ENCODE measurements at places on chromosomes 5 and 9.

GRCh38 chr9:33472881-33473615, 676 bp downstream of the NOL6 start:
- DNase-seq: no peak

DNA sequence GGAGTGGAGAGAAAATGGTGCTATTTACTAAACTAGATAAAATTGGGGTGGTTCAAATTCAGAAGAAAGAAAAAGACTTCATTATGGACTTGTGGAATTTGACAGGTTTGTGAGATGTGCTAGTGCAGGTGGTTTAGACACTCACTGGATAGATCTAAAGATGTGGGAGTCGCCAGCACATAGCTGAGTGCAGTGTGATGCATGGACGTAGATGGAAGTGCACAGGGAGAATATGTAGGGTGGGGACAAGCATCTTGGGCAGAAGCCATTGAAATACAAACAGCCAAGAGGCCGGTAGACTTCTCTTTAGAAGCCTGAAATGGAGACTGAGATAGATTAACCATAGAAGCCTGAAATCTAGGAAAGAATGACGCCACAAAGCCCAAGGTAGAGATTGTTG, 10.7 kb downstream of the HAPLN1 start:
- no peak for DNase-seq

- DNase-seq: no peak
Measured at GRCh38 chr9:88722753-88723152, 187.8 kb downstream of the NXNL2 start.

DNA sequence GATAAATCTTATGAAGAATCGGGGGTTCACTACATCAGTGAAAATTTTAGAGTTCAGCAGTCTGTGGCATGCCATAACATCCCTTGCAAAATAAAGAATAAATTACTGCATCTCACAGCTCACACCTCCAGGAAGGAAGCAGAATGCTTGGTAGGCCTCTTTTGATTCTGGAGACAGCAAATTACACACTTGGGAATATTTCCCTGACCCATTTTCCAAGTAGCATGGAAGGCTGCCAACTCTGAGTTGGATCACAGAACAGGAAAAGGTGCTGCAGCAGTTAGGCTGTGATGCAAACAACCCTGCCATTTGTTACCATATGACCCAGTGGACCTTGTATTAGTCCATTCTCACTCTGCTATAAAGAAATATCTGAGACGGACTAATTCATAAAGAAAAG, 293.5 kb downstream of the ASTN2 start:
- DNase-seq: no peak

GRCh38 chr5:172946146-172946545, 13.1 kb upstream of the RPL26L1 start:
- DNase-seq: no peak

GRCh38 chr5:39947657-39948056, 522.9 kb upstream of the DAB2 start:
- no peak for DNase-seq

DNA sequence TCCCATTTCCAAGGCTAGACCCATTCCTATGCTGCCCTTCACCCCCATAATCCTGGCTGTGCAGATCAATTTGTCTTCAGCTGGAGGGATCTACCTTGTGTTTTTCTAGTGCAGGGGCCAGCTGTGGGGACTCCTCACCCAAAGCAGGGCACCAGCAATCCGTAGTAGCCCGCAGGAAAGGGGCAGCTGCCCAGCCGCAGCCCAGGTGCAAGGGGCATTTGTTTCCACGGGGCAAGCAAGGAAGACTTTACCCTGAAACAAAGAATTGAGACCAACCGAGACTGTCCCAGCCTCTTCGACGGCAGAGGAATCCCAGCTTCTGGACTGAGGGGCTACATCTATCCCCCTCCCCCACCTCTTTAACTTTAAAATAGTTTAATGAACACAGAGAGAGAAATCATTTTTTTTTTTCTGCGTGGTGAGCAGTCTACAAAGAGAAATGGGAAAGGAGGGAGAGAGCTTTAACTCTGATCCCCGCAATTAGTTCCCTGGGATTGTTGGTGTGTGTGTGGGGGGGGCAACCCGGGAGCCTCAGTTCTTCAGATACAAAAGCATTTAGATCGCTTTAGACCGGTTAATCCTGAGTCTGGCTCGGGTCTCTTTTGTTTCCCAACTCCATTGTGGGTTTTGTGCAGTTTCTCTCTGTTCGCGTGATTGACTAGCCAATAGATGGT, 10.6 kb upstream of the LHX2 start:
- no peak for DNase-seq

DNA sequence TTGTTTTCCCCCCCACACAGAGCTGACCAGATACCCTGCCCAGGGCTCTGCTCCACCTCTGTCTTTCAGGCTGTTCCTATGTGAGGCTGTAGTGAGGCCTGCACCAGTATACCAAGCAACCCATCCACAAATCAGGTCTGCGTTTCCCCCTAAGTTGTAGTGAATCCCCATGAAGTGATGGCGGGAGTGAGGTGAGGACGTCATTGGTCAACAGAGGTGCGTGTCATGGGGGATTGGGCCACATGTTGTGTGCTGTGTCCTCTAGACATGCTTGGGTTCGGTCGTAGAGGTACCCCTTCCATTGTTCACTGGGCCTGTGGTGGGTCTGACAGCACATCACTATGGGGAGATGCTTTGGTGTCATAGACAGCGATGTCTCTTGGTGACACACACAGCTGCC, 184.6 kb downstream of the CACNA1B start:
- no peak for DNase-seq

DNA sequence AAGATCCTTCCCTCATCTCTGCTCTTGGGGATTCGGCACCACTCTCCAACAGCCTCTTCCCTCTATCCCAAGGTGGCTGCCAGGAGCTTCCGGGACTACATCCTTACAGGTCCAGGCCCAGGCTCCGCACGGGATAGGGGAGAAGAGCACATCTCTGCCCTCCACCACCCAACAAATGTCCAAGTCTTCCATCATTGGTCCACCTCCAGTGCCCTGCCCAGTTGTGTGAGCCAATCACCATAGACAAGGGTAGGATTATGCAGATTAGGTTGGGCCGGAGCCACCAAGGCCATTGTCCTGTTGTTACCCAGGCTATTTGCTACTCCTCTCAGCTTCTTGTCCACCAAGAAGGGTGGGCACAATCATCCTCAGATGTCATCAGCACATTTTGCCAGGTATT, 9.1 kb downstream of the UNC5A start:
- DNase-seq: no peak

- no peak for DNase-seq
Measured at GRCh38 chr9:78557540-78557939, 260.6 kb downstream of the PSAT1 start.

DNA sequence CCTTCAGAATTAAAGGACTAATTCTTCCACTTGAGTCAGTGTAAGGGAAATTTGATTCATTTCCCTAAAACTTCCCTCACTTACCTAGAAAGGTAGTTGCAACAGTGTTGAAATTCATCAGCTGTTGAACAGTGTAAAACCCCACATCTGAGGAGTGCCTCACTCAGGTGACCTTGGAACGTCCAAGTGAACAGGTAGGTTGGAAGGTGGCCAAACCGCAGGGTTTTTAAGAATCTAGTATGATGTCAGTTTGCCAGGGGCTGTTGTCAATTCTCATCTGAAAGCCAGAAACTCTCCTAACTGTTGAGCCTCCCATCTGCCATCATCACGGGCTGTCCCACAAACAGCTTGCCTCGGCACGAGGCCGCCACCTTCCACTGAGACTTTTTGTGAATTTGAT, 105.7 kb downstream of the TMEM174 start:
- no peak for DNase-seq

DNA sequence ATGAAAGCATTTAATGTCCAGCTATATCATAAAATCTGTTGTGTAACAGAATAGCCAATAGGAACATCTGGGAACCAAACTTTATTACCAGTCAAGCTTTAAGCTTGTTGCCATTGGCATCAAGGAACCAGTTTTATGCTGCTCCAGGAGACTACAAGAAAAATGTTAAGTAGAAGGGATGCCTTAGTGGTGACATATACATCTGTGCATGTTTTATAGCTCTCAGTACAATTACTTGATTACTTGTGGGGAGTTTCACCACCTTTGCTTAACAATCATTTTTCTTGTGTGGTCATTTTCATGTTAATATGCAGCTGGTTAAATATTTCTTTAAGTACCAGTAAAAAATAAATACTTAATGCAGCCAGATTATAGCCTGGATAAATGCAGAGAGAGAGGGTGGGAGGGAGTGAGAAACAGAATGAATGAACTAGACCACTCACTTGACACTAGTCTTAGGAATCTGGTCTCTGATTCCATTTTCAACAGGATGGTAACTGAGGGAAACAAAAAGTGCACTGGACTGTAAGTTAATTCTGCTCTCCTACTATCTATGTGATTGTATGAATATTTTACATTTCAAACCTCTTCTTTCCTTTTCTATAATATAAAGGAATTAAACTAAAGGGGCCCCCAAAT, 35.7 kb upstream of the LURAP1L start:
- DNase-seq: no peak

DNA sequence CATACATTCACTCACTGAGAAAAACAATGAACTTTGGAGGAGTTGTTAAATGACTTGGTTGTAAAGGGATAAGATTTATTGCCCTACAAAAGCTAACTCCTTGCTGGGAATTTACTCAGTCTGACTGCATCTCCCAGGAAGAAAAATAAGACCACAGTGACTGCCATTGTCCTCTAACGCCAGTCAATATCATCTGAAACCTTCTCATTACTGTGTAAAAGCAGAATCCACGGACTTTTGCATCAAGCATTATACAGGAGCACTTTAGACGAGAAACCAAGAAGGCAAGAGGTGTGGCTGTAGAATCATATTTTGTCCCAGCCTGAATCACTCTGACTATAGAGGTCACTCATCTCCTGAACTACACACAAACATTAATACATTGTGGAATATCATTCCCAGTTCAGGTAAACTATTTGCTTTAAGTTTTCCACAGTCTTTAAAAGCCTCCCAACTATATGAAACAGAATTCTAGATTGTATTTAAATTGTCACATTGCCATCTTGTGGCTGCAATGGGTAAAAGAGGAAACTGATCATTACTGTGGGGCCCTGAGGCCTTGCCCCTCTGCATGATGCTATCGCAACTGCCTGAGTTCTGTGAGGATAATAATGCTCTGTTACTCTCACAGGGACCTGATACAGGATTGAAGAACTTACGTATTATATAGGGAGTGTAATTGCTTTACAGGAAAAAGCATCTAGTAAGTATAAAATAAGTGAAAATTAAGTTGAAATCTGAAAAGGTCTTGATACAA, 142.9 kb downstream of the SLCO4C1 start:
- DNase-seq: no peak

- DNase-seq: no peak
Measured at GRCh38 chr5:39846144-39846543, 421.4 kb upstream of the DAB2 start.

- DNase-seq: no peak
Measured at GRCh38 chr9:31355159-31355882, 1029.1 kb upstream of the ACO1 start.

GRCh38 chr5:91638010-91638409, 254.9 kb upstream of the ARRDC3 start:
- no peak for DNase-seq

GRCh38 chr5:140345919-140346347, 470 bp downstream of the HBEGF start:
- DNase-seq: no peak

DNA sequence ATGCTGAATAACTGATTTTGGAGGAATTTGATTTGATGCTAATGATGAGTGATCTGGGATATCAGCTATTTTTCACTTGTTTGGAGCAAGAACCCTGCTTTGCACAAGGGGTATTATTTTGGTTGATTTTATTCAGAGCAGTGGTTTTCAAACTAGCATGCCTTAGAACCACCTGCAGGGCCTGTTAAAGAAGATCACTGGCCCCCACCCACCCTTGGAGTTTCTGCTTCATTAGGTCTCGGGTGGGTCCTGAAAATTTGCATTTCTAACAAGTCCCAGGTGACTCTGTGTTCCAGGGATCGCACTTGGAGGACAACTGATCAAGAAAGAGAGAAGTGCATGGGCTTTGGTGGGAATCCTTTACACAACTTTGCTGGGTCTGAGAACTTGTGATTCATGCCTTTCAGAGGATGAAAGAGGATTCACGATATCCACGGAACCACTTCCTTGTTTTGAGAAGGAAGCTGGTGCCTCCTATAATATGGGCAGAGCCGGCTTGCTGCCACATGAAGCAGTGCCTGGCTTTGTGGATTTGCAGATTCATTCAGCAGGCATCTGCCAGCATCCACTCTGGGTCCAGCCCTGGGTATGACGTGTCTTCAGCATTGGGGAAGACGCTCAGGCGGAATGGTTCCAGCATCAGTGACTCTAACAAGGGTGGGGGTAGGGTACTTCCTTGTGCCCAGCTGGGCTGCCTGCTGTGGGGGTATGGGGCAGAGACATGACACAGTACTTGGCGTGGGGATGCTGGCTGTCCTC, 106.6 kb upstream of the PITX1 start:
- no peak for DNase-seq

DNA sequence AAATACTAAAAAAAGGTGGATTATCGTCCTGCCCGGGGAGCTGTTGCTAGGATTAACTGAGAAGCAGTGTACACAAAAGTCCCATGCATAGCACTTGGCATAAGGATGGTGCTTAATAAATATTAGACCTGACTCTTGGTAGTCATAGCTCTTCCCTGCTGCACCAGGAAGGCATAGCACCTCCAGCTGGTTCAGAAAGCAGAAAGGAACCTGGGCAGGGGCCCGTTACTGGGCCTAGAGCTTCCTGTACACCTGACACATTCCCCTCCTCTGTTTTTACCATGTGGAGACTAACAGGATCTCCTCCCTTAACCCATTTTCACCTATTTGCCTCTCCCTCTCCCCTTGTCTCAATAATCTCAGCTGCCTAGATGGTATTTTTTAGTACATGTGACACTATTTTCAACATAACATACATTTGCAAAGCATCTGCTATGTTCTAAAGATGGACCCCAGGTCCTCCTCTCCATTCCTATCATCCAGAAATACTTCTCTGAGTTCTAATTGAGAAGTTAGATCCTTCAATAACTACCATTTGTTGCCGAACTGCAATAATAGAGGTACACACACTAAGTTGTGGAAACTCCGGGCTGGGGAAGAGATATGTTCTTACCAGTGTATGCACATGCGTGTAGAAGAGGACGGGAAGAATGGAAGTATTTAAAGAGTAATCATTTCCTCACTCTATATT, 3.2 kb upstream of the ANP32B start:
- no peak for DNase-seq

GRCh38 chr9:35538361-35539234, 48.7 kb downstream of the RUSC2 start:
- DNase-seq: no peak

- no peak for DNase-seq
Measured at GRCh38 chr9:128136816-128137793, 9.6 kb upstream of the PTGES2 start.

GRCh38 chr5:33091571-33092363, 349.0 kb upstream of the TARS1 start:
- DNase-seq: no peak

All from stimulated activated CD4-positive, alpha-beta T cell treated with anti-CD3 and anti-CD28 coated beads, Interleukin-15, amount 100 ng/mL, for 1 hour (primary cell).